ENCODE measurements at places on chromosomes 1 and 21.

DNA sequence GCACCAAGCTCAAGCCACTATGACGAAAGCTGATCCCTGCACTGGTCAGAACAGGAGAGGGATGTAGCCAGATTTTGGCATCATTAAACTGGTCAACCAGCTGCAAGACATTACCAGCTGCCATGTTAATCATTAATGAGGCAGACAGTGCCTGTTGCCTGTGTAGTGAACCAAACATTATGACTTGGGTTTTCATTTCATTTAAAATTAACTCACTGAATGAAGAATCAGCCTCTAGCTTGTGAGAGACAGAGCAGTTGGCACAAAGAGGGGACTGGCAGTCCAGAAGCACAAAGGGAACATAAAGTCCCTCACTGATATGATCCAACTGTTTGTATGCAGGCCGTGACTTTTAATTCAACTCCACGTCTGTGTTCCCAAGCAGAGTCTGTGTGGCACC, 318.9 kb downstream of the SEC16B start:
- DNase-seq, result no peak

- no peak for DNase-seq
These were observed 6.1 kb downstream of the FABP3 start for GRCh38 chr1:31366796-31367195.

GRCh38 chr1:212974711-212975110, 24.4 kb downstream of the VASH2 start:
- DNase-seq, result no peak

DNA sequence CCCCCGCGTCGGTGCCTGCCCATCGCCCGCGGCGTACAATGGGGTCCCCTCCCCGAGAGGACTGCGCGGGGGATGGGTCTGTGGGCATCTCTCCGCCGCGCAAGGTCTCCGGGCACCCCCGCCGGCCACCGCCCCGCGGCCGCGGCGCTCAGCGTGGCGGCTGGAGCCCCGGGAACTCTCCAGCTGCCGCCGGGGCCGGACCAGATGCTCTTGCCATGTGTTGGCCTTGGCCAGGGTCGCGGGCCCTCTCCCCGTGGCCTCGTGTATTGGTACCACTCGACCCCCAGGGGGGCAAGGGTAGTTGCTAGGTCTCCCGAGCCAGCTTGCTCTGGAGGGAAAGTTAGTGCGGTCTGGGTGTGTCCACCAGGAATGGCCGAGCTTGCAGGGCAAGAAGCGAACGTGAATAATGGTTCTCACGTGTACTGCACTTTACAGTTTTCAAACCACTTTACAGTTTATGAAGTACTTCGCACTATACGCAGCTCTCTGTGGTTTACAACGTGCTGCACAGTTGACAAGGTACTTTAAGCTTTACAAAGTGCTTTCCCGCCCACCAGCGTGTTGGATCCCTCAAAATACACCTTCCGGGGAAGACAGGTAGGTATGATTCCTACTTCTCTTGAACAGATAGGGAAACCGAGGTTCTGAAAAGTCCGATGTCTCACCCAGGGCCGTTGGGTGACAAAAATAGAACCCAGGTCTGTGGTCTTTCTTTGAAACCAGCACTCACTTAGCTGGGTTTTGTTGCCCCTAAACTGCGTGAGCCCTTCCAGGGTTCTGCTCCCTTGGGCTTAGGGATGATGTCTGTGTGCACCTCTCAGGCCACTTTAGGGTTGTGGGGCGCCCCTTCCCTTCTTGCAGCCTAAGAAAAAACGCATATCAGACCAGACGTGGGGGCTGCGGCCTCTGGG, 1.2 kb downstream of the EPHB2 start:
- no peak for DNase-seq

DNA sequence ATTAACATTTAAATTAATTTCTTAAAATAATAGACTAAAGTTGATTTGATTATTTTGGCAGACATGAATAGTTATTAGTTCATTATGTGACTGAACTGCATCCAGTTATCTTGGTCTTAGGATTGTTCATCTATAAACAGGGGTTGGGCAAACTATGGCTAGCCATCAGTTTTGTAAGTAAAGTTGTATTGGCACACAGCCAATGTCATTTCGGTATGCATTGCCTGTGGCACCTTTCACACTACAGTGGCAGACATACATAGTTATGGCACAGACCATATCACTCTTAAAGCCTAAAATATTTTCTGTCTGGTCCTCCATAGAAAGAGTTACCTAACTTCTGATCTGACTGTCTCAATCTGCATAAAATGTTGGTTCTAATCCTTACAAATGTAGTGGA, 27.2 kb downstream of the ADGRL2 start:
- DNase-seq, result no peak

- no peak for DNase-seq
These were observed 91.0 kb upstream of the KCNA3 start for GRCh38 chr1:110765640-110766335.

GRCh38 chr1:203926025-203926540, 64.7 kb downstream of the SNRPE start:
- DNase-seq, result no peak

Measured in 8988T (cell line).